ENCODE measurements at places on chromosomes 13 and 19.

DNA sequence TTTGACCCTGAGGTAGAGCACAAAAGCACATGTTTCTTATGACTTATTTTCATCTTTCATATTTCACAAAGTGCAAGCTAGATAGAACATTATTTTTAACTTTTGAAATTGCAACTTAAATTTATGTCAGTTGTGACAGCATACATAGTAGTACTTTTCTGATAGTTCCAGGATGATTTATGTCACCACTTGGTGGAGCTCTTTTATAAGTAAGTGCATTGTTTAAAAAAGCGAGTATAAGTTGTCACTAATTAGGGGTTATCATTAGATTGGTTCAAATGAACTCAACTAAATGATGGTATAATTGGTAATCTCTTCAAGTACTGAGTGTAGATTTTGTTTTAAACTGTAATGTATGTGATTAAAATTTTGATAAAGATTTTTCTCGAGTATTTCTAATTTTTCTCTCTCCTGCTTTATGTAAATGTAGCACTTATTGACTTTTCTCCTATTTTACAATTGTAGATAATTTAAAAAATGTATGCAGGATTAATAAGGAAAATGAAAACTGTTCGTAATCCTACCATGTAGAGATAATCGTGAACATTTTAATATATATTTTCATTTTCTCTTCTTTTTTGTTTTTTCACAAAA lies 31.1 kb downstream of the RB1 start:
- peak; percentile 35 for DNase-seq

- DNase-seq = peak; percentile 40
Observed at GRCh38 chr19:1384478-1385110, 887 bp downstream of the NDUFS7 start.

DNA sequence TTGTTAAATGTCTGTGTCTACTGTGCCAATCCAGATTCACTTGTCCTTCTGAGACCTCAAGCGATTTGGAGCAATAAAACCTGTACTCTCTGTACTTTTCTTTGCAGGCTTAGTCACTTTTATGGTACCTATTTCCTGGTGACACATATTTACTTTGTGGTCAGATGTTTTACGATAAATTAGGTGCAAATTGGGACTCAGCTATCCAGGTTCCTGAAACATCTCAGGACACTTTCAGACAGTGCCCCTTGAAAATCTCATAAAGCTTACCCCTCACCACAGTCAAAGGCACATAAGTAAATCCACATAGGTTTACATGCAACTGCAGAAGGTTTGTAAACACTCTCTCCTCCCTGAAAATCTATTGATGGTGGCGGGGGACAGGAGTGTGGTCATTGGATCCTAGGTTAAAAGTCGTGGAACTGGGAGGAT lies 438.8 kb downstream of the EFNB2 start:
- DNase-seq = no peak

DNA sequence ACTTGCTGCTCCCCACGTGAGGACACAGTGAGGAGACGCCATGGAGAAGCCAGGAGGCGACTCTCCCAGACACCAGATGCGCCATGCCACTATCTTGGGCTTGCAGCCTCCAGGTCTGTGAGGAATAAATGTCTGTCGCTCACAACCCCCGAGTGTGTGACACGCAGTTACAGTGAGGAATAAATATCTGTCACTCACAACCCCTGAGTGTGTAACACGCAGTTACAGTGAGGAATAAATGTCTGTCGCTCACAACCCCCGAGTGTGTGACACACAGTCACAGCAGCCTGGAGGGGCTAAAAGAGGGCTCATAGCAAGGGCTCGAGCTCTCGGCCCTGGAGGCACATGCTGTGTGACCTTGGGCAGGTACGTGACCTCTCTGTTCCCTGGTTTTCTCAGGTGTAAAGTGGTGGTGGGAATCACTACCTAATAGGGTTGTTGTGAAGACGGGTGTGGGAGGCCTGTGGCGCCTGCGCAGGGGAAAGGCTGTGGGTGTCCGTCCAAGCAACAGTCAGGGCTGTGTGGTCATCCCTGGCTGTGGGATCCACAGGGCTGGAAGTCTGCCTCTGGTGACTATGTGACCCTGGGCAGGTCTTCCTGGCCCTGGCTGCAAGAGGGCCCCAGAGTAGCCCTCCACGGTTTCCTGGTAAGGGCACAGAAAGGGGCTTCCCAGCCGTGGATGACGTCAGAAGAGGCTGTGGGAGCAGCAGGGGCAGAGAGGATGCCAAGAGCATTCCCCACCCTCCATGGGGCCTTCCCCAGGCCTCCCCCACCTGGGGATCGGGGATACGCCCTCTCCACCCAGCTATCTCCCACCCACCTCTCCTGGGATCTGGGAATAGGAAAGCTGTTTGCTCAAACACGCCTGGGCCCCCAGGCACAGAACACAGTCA lies 77.7 kb downstream of the C1QTNF9 start:
- DNase-seq = no peak

DNA sequence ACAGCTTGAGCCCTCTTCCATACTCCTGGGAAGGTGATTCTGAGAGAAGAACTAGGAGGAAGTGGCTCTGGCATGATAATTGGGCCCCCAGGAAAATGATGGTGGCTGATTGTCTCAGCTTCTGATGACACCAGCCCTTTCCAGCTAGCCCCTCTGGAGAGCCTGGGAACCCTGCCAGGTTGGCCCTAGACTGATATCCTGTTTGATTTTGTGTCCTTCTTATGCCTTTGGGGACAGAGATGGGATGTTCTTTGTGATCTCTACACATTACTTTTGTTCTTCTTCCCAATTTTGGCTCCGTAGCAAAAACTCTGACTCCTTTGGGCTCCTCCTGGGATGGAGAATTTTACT lies 39.7 kb downstream of the ERICH6B start:
- no peak for DNase-seq

DNA sequence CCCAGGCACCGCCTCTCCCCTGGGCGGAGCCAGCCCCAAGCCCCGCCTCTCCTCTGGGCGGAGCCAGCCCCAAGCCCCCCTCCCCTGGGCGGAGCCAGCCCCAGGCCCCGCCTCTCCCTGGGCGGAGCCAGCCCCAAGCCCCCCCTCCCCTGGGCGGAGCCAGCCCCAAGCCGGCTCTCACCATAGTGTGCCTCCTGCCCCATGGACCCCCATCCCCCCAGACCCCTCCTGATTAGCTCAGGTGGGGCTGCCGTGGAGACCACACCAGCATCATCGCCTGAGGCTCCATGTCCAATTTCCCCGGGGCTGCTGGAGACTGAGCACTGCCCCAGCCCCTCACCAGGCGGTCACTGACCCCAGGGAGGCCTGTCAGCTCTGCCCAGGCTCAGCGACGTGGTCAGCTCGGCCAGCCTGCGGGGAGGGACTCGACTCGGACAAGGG lies 4.2 kb upstream of the MADCAM1 start:
- no peak for DNase-seq

GRCh38 chr19:1213391-1214286 lies 8.1 kb downstream of the STK11 start:
- DNase-seq = no peak

DNA sequence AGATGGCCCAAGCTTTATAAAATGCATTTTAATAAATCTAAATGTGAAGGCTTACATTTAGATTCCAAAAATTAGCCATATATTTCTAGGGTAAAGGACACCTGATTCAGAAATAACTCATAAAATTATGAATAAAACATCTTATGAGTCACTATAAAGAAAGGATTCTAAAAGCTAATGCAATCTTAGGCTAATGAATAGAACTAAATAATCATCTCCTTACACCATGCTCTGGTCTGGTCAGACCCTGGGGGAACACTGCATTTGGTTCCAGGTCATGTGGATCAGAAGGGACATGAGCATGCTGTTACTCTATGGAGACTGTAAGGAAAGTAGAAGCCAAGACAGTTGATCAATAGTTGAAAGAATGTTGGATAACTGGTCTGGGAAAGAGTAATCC lies 370.4 kb downstream of the NDFIP2 start:
- DNase-seq = no peak

DNA sequence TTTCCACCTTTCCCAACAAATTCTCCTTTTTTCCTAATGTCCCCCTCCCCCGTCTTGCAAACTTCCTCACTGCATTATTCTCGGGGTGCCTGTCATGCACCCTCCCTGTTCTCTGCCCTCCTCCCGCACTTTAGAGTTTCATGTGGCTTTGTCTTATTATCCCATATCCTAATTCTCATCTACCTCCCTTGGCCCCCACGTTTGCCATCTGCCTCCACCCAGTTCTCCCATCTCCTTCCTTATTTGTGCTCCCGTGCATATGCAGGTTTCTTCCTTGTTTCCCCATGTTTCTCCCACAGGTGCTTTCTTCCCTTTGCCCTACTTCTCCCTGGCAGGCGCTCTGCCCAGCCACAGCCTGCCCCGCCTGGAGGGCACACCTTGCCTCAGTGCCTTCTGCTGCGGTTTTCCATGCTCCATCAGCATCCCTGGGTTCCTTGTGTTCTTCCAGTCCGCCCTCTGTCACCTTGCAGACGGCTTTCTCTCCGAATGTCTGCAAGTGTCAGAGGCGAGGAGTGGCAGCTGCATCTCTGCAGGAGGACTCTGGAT lies 1.5 kb downstream of the SPATA13 start:
- no peak for DNase-seq

DNA sequence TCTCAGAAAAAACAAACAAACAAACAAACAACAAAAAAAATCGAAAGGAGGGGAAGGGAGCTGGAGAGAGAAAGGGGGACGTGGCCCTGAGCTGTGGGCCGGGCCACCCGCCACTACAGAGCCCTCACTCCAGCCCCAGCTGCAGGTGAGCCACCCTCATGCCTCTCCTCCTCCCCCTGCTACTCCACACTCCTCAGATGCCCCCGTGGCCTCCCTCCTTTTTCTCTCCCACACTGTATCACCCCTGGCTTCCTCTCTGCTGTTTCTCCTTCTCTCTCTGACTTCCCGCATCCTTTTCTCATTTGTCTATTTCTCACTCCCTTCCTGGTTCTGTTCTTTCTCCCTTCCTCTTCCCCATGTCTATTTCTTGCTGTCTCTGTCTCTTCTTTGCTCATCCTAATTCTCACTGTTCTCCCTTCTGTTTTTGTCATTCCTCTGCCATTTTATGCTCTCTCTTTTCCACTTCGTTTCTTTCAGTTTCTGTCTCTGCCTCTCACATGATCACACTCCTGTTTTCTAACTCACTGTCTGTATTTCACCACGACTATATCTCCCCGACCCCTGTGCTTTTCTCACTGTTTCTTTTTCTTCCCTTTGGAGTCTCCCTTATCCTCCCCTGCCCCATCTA lies 2.7 kb downstream of the KLK2 start:
- peak; percentile 22 for DNase-seq

GRCh38 chr13:36089130-36089647 lies 42.0 kb downstream of the DCLK1 start:
- DNase-seq = no peak

- DNase-seq = no peak
Observed at GRCh38 chr13:48222358-48223301, 10.4 kb upstream of the ITM2B start.

DNA sequence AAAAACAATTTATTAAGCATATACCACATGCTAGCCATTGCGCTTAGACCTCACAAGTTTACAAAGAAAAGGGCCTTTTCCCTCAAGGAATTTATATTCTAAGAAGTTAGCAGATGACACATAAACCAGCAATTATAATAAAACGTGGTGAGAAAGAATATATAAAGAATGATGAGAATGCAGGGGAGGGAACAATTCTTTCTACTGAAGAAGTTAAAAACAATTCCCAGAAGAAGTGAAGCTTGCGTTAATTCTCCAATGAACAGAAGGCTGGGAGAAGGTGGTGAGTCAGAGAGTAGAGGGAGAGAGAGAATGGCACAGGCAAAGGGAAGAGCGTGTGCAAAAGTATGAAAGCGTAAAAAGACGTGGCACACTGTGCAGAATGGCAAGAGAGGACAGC lies 69.5 kb upstream of the ZDHHC20 start:
- no peak for DNase-seq

DNA sequence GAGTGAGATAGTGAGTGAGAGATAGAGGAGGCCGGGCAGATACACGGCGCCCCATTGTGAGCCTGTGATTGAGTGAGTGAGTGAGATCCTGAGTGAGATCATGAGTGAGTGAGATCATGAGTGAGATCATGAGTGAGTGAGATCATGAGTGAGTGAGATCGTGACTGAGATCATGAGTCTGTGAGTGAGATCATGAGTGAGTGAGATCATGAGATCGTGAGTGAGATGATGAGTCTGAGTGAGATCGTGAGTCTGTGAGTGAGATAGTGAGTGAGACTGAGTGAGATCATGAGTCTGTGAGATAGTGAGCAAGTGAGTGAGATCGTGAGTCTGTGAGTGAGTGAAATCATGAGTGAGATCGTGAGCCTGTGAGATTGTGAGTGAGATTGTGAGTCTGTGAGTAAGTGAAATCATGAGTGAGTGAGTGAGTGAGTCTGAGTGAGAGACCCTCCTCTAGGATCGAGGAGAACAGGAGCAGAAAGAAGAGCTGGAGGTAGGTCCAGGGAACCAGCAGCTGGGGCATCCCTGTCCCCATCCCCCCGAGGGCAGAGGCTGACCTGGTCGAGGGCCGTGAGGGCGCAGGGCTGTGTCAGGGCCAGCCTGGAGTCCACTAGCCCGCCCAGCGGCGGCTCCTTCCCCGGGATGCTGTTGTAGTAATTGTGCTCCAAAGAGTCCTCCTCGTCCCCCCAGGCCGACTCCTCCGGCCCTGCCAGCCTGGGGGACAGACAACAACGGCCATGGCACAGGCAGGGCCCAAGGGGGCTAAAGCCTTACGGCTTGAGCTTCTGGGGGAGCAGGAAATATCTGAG lies 25.4 kb upstream of the C2CD4C start:
- DNase-seq = no peak

DNA sequence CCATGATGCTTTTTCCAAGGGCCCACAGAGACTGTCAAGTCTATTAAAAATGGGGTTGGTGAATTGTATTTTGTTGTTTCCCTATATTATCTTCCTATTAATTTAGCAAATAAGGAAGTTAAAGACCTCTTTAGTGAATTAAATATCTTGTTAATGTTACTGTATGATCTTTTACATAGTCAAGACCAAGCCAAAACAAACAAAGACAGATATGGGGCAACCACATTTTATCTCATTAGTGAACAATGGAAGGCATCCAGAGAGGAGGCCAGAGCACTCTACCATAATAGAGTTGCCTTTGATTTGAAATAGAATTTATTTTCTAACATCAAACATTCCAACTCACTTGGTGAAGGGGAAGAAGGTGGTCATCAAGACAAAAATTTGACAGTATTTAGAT lies 169.4 kb downstream of the B3GLCT start:
- DNase-seq = no peak

DNA sequence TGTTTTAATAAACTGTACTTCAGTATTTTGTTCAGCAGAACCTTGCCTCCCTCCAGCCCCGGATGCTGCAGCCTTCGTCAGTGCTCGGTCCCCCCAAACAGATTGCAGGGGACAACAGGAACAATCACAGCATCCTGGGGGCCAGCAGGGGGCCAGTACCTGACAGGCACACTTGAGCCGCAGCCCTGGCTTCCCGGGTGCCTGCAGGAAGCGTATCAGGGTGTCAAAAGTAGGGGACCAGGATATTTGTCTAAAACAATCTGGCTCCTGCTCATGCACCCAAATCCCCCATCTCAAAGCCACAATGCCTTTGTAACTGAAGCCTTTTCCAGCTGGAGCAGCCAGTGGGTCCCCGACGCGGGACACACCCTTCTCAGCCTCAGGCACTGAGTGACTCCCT lies 167.5 kb upstream of the TSHZ3 start:
- no peak for DNase-seq

- peak; percentile 12 for DNase-seq
Observed at GRCh38 chr13:85417807-85418206, 381.4 kb downstream of the SLITRK6 start.
